GM19239 (cell line): ENCODE measurements at places on chromosomes 6 and 20.

- no peak for DNase-seq
Observed at GRCh38 chr20:46111028-46111835, 6.9 kb upstream of the CD40 start.

DNA sequence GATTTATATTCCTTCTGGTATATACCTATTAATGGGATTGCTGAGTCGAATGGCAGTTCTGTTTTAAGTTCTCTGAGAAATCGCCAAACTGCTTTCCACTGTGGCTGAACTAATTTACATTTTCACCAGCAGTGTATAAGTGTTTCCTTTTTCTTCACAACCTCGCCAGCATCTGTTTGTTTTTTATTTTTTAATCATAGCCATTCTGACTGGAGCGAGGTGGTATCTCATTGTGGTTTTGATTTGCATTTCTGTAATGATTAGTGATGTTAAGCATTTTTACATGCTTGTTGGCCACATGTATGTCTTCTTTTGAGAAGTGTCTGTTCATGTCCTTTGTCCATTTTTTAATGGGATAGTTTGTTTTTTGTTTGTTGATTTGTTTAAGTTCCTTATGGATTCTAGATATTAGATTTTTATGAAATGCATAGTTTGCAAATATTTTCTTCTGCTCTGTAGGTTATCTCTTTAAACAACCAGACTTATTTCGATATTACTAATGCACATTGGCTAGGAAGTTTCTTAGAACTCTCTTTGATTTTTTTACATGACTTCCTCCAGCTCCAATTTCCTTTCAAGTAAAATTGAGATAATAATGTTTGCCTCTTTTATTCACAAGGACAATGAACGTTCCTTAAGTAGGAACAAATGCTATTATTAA is 12.2 kb upstream of the VNN1 start:
- no peak for DNase-seq

- no peak for DNase-seq
Observed at GRCh38 chr6:100261486-100261885, 203.2 kb downstream of the SIM1 start.

- no peak for DNase-seq
Observed at GRCh38 chr6:40164345-40164755, 230.1 kb upstream of the MOCS1 start.
